ENCODE measurements at places on chromosomes 3 and 15. TPM values are rescaled to one million over a fixed set of nuclear protein-coding genes. Genes with fewer than 3 reads are reported as not detected.

Gene IL1RAP
- 8.2 TPM for total RNA-seq

Gene LTK
- total RNA-seq, result 1.1 TPM

Gene CP
- total RNA-seq, result not detected

Gene STAC
- total RNA-seq, result 0.12 TPM

Gene SLC22A14
- total RNA-seq, result not detected

All from activated CD4-positive, alpha-beta T cell treated with anti-CD3 and anti-CD28 coated beads, Interleukin-2, amount 10 ng/mL, durations not matched to agents 7 days and 5 days (primary cell).